ENCODE measurements at places on chromosomes 7 and 10.

DNA sequence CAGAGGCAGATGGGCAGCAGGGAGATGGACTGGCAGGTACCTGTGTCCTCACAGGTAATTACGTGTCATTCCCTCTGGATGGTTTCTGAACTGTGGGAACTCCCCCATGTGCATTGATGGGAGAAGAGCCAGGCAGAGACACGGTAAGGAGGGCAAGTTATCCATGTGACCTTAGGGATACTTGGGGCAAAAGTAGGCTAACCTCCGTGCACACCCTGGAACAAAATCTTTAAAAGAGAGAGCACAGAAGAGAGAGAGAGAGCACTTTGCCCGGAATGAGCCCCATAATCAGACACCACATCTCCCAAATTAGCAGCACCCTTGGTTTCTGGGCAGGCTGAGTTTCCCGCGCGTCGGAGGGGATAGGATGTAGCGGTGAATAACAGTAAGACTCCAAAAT lies 423.2 kb downstream of the PAXIP1 start:
- no peak for DNase-seq

DNA sequence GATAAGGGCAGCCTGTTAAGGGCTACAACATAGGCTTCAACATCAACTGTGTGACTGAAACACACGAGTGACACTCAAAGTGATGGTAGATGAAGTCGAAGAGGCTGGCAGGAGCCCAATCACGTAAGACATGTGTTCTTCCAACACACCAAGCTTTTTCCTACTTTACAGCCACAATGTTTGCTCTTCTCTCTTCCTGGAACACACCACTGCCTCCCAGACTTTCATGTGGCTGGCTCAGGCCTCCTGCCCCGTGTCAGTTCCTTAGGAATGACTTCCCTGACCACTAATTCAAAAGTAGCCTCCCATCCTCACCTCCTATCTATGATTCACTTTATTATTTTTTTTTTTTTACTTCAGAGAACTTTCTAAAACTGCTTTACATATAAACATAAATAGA lies 209.2 kb downstream of the GPAM start:
- DNase-seq: no peak

DNA sequence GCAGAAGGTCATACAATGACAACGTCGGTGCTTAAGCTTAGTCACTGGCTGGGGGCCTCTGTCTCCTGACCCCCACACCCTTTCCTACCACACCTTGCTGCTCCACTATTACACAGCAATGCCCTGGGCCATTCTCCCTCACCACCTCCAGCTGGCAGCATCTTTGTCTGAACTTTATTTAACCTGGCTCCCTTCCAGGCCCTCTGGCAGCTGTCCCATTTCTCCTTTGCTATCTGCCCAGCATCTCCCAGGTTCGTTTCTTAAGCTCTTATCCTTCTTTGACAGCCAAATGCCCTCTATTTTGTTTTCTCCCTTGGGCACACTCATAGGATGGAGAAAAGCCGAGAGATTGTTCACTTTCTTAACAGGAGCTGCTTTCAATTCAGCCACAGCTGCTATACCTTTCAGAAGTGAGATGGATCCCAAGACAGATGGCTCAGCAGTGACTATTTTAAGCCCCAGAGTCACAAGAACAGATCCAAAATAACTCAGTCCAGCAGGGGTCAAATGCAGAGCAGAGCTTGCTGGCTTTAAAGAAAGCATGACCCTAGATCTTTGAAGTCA lies 1277.1 kb upstream of the AUTS2 start:
- DNase-seq: peak; percentile 49

- DNase-seq: no peak
These were observed 49.2 kb downstream of the AGK start for GRCh38 chr7:141600168-141601006.

DNA sequence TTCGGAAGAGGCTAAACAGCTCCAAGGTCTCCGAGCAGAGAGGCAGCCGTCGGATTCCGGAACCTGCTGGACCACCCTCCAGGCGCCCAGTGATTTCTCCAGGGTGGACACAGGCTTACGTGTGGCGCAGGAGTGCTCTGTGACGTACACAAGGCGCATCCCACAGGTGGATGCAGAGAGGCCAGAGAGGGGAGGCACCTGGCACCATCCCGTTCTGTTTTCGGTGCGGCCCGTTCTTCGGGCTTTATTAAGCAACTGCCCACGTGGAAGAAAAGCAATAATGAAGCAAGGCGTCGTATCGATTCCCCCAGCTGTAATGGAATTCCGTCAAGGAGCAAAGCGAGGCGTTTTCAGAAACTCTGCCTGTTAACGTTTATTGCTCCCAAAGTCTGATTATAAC lies 163.6 kb downstream of the PTPRN2 start:
- DNase-seq: no peak

GRCh38 chr7:121416533-121416932 lies 20.4 kb upstream of the FAM3C start:
- no peak for DNase-seq

DNA sequence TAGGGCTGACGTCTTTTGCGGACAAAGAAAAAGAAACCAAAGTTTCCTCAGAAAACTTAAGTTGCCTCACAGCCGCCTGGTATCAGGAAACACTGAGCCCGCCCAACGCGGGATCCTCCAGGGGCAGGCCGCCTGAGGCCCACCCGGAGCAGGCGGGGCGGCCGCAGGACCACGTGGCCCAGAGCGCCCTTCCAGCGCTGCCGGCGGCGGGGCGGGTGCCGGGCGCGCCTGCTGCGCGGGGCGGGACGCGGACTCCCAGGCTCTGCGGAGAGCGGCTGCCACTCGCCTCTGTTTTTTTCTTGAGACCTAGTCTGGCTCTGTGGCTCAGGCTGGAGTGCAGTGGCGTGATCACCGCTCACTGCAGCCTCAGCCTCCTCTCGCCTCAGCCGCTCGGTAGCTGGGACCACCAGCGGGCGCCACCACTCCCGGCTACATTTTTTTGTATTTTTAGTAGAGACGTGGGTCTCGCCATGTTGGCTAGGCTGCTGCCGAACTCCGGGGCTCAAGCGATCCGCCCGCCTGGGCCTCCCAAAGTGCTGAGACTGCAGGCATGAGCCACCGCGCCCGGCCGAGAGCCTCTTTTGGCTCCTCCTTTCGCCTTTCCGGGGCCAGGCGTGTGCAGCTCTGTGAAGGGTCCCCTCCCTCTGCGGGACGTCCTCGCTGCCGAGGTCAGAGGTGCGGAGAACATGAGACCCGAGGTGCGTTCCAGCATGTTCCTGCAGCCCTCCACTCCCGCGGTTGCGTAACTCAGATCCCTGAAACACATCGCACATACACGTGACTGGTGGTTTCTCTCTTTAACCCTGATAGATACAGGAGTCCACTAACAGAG lies 11.6 kb upstream of the HNRNPF start:
- DNase-seq: peak; percentile 32

- no peak for DNase-seq
These were observed 19.3 kb downstream of the PRSS2 start for GRCh38 chr7:142790056-142790455.

DNA sequence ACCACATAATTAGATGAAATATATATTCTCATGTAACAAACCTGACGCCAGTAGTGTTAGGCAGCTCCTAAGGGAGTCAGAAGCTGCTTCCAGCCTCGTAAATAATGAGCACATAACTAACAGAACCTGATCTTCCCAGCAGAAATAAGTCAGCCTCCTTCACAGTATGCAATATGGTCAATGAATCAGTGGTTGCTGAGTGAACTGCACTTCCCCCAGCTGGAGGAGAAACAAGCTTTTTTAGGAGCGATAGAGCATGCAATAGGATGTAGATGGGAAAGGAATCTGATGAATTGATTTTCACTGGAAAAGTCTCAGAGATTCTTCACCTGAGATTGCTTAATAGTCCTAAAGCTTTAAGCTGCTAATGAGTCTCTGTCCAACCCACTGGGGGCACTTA lies 337.2 kb upstream of the LRGUK start:
- DNase-seq: no peak

- DNase-seq: peak; percentile 33
These were observed 48.5 kb upstream of the MKX start for GRCh38 chr10:27794157-27794556.

- DNase-seq: no peak
These were observed 304.9 kb downstream of the CDC14C start for GRCh38 chr7:49229246-49229645.

DNA sequence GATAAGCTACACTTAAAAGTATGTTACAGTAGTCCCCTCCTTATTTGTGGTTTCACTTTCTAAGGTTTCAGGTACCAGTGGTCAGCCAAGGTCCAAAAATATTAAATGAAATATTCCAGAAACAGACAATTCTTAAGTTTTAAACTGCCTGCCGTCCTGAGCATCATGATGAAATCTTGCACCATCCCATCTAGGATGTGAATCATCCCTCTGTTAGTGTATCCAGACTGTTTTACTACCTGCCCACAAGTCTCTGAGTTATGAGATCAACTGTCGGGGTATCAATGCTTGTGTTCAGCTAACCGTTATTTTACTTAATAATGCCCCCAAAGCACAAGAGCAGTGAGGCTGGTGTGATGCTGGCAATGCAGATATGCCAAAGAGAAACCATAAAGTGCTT lies 11.4 kb downstream of the KDM7A start:
- no peak for DNase-seq

DNA sequence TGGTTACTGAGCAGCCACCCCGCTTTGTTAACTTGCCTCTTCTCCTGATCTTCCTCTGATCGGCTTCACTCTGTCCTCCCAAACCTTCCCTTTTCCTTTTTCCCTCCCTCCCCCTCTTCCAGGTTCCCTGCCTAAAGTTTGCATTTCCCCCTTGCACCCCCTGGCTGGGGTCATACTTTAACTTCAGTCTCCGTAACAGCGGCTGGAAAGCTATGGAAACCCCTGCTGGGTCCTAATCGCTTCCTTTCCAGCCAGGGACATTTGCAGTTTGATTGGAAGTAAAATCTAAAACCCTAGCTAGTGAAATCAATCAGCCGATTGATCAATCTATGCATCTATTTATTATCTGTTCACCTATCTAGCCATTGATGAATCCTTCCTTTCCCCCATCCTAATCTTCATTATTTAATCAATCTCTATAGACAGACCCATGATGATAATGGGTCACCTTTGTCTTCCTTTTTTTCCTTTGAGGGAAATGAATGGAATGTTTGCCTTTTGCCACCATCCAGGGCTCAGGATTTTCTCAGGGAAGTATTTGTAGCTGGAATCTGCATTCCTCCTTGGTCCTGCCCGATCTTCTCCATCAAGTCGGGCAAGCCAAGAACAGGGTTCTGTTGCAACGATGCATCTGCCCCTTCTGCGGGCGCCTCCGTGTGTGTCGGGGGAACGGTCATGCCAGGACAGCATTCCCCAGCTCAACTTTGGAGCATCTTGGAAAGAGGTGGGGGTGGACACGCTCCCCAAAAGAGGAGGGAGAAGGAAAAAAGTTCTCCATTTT lies 8.8 kb downstream of the GATA3 start:
- DNase-seq: no peak

- no peak for DNase-seq
These were observed 395.7 kb downstream of the THSD7A start for GRCh38 chr7:11436316-11436715.

DNA sequence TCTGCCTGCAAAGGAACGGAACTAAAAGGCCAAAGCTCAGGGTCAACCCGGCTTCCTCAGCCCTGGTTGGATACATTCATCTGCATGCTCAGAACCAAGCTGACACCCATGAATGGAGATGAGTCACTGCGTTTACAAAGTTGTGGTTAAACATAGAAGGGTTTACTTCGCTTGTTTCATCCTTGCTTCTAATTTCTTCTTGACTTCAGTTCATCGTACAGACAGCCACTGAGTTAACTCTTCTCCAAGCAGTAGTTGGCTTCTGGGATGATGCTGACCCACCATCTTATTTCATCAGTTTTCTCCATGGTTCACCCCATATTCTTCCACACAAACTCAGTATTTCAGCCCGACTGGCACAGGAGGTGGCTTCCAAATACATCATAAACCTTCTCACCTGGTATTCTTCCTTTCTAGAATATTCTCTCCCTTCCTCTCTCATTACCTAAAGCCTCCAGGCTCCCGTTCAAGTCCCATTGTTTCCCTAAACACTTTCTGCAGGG lies 166.3 kb upstream of the RNF32 start:
- no peak for DNase-seq

GRCh38 chr10:47165168-47165710 lies 134.8 kb upstream of the GDF10 start:
- no peak for DNase-seq

GRCh38 chr10:110265573-110266193 lies 39.0 kb downstream of the SMNDC1 start:
- no peak for DNase-seq

- DNase-seq: no peak
These were observed 98.3 kb downstream of the HIF1AN start for GRCh38 chr10:100634034-100634433.

- peak; percentile 1 for DNase-seq
These were observed 8.0 kb downstream of the ZNF518A start for GRCh38 chr10:96138102-96138501.

DNA sequence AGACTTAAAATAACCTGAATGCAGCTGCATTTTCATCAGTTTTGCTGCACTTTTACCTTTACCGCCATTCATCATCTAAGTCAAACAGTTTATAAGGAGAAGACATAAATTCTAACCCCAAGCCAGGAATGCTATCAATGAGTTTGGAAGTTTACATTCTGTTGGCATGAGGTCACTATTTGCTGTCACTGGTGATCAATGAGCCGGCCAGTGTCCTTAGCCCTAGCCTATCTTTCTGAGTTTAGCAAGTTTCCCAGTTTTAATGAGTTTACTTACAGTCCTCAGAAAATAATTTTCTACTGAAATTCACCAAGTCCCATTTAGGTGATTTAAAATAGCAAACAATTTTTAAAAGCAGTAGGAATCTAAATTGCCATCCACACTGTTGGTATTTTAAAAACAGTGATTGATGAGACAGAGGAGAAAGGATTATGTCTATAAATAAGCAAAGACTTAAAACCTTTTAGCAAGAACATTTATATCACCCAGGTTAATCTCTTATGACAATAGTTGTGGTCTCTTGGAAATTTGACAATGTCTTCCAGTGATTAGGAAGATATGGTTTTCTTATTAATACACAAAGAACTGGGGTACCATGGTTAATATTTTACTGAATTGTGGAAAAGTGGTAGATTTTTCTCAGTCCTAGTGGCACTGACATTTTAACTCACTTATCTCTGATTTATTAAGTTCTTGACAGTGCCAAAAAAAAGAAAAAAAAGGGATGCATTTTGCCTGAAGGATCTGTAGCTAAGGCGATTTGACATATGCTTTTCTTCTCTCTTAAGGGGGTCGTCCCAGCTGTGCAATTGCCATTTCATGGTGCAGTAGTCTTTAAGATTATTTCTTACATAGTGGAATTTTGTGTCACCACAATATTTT lies 443.4 kb upstream of the ANKRD30A start:
- no peak for DNase-seq

- DNase-seq: peak; percentile 93
These were observed 299.8 kb downstream of the HGF start for GRCh38 chr7:81469869-81470723.

DNA sequence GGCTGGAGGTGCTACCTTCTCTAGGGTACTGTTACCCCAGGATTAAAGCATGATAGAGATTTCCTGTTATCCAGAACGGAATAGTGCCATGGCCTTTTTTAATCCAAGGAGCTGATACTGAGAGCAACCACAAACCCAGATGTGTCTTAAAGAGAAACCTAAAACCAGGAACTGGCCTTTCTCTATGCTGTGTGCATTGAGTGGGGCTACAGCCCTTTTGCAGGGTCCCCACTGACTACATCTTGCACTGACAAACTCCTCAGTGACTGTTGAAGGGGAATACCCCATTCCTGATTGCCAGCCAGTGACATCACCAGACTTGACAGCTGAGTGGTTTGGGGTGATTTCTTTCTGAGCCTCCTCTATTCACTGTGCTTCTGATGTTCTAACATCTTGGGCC lies 81.9 kb upstream of the CAPZA2 start:
- no peak for DNase-seq
